ENCODE measurements at places on chromosomes 12 and 14.

GRCh38 chr14:70043001-70043400 lies 145.8 kb downstream of the SLC8A3 start:
- DNase-seq, result no peak

DNA sequence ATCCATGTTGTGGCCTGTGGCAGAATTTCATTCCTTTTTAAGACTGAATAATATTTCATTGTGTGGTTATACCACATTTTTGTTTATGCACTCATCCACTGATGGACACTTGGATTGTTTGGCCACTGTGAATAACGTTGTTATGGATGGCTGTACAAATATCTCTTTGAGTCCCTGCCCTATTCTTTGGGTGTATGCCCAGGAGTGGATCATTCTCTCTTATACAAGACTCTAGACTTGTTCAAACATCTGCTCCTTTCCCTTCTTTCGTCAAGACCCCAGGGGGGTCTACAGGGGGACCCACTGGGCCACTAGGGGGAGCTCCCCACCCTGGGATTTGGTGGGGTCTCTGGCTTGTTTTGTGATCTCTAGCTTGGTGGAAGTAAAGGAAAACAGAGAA lies 77.4 kb downstream of the FBXL14 start:
- DNase-seq, result no peak

DNA sequence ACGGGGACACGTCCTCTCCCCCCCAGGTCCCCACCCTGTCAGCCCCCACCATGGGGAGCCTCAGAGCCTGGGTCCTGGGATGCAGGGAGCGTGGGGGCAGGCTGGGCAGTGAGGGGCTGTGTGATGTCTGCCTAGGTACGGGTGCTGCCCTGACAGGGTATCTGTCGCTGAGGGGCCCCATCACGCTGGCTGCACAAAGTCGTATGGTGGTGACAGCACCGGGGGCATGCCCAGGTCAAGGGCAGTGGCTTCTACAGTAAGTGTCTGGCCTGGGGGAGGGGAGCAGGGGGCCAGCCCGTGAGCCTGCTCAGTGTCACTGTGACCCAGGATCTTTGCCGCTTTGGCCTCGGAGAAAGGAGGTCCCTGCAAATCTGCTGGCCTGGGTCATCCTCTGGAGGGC lies 23.3 kb downstream of the PAPLN start:
- DNase-seq, result no peak

DNA sequence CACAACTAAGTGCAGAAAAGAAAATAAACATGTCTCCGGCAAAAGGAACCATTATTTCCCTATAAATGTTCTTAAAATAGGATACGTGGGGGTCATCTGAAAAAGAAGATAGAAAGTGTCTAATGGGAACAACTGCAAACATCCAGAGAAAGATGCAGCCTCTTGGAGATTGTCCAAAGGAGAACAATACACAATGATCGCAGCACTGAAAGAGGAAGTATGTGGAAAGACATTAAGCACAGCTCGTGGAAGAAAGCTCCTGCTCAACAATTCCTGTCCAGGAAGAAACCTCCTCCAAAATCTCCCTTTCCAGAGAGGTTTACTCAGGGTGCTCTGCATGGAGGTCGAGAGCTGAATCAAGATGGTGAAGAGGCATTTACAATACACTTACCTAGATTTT lies 2.5 kb upstream of the LALBA start:
- no peak for DNase-seq

- no peak for DNase-seq
Observed at GRCh38 chr12:100168562-100168961, 25.9 kb upstream of the BLTP3B start.

- no peak for DNase-seq
Observed at GRCh38 chr12:12902036-12902435, 10.7 kb downstream of the GPRC5A start.

DNA sequence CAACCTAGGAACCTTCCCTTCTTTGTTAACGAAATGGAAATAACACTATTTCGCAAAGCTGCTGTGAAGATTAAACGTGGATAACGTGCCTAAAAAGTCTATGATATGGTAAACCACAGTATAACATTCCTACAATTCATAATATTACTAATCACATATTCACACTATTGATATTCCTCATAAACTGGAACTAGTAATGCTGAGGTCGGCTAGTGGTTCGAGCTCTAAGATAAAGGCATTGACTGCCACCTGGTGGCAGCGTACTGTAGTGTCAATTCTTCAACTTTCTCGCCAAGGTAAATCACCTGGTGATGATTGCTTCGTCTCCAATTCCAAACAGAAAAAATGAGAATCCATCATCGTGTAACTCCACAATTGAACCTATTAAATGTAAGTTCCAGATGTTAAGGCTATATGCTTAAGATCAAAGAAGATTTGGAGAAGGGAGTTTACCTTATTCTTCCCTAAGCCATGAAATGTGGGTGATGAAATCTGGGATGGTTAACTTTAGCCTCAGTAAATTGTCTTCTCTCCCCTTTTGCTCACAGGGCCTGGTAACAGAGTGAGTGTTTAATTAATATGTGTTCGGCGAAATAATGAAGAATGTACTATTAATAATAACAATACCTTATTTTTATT lies 197.5 kb upstream of the TMEM132C start:
- no peak for DNase-seq

GRCh38 chr14:20002319-20002718 lies 356 bp downstream of the OR4Q2 start:
- DNase-seq, result no peak

- no peak for DNase-seq
Observed at GRCh38 chr12:111775205-111776193, 8.8 kb downstream of the ALDH2 start.

DNA sequence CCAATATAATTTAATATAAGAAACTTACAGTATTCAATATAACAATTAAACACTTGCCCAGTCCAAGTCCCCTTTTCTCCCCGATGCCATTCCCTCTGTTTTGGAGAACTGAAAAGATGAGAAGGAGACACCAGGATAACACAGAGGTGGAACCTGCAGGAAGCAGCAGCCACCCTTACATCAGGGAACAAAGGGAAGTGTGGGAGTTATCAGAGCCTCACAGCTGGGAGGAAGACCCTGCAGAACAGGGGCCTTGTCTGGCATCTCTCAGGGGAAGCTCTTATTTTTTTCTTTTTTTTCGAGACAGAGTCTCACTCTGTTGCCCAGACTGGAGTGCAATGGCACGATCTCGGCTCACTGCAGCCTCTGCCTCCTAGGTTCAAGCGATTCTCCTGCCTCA lies 52.6 kb downstream of the CALM1 start:
- no peak for DNase-seq

Data from activated CD4-positive, alpha-beta T cell treated with anti-CD3 and anti-CD28 coated beads, Interleukin-2, amount 50 U/mL, for 1 hour (primary cell).